ENCODE measurements at places on chromosomes 11 and 22. TPM values are rescaled to one million over a fixed set of nuclear protein-coding genes. Genes with fewer than 3 reads are reported as not detected.

Gene OR51S1
- not detected for total RNA-seq

Gene OPCML
- 0.08 TPM for total RNA-seq

Gene CNTF
- 0.90 TPM for total RNA-seq

Gene TNNT3
- 0.15 TPM for total RNA-seq

Gene THRSP
- not detected for total RNA-seq

Gene ACCS
- 4.6 TPM for total RNA-seq

Gene OR2AG2
- total RNA-seq, result 0.08 TPM

Gene DLG2
- total RNA-seq, result 0.45 TPM

Gene P2RY2
- total RNA-seq, result not detected

Gene INSC
- total RNA-seq, result 0.08 TPM

Gene TMEM86A
- total RNA-seq, result 0.47 TPM

Gene SMTNL1
- total RNA-seq, result not detected

Gene SCT
- total RNA-seq, result not detected

Gene MMP3
- total RNA-seq, result 0.08 TPM

Gene BANF1
- total RNA-seq, result 9.2 TPM

Gene EIF4ENIF1
- total RNA-seq, result 7.7 TPM

Gene CDC42BPG
- under 0.01 TPM for total RNA-seq

Gene NNMT
- total RNA-seq, result 782 TPM

Data from smooth muscle cell of the coronary artery (primary cell).